CD4-positive, alpha-beta T cell treated with Interleukin-17A for 1 hour (primary cell): ENCODE measurements at places on chromosomes 13 and 19.

DNA sequence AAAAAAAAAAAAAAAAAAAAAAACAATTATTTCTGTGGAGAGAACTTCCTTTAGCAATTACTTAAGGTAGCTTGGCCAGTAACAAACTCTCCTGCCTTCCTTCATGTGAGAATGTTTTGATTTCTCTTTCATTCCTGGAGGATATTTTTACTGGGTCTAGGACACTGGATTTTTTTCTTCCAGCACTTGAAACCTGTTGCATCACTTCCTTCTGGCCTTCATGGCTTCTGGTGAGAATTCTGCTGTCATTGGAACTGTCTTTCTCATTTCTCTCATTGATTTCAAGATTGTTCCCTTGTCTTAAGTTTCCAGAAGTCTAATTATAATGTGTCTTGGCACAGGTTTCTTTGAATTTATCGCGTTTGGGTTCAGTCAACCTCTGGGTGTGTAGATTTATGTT, 19.3 kb upstream of the RAB20 start:
- DNase-seq: no peak

GRCh38 chr19:282501-282900, 8.7 kb downstream of the PLPP2 start:
- DNase-seq: no peak

GRCh38 chr13:86810361-86810760, 860.8 kb upstream of the SLITRK5 start:
- no peak for DNase-seq

DNA sequence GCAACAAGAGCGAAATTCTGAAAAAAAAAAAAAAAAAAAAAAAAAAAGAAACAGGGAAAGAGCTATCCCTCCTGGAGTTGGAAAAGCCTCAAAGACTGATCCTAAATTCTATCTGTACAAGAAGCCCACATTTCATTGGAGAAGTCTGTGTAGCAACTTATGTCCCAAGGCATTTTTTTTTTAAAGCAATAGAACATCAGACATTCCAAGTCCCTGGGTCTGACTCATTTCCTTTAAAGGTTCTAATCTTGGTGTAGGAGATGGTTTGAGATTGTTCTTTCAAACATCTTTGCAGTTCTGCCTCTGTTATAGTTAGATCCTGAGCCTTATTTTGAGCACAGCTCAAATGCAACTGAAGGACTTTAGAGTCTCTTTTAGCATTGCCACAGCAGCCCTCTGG, 706.5 kb upstream of the MIR17HG start:
- DNase-seq: no peak

- no peak for DNase-seq
Measured at GRCh38 chr13:42808341-42808940, 27.1 kb downstream of the FAM216B start.

DNA sequence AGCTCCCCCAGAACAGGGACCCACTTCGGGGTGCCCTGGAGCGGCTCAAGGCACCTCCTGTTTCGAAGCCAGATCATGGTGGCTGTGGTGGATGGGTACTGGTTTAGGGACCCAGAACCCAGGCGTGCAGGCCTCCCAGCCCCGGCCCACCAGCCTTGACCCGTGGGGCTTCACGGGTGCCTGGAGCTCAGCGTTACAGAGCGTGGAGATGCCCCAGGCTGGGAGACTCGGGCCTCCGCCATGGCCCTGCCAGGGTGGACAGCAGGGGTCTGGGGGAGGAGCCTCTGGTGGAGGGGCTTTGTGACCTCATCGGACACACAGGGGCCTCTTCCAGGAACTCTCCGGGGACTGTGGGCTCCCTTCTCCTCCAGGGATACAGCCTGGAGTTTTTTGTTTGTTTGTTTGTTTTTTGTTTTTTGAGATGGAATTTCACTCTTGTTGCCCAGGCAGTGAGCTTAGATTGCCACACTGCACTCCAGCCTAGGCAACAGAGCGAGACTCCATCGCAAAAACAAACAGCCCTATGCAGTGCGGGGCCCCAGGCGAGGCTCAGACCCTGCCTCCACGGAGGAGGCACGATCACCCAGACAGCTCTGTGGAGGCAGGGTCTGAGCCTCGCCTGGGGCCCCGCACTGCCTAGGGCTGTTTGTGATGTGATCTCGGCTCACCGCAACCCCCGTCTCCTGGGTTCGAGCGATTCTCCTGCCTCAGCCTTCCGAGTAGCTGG, at the start of gene GARIN5B:
Gene GARIN5B, minus strand, starts transcription at position 271 of the 727 bp plus-strand sequence. Its CDS starts 194 bp downstream, at position 77.
- DNase-seq: no peak

- DNase-seq: peak; percentile 58
Measured at GRCh38 chr19:2478278-2478755, 2.4 kb downstream of the GADD45B start.

DNA sequence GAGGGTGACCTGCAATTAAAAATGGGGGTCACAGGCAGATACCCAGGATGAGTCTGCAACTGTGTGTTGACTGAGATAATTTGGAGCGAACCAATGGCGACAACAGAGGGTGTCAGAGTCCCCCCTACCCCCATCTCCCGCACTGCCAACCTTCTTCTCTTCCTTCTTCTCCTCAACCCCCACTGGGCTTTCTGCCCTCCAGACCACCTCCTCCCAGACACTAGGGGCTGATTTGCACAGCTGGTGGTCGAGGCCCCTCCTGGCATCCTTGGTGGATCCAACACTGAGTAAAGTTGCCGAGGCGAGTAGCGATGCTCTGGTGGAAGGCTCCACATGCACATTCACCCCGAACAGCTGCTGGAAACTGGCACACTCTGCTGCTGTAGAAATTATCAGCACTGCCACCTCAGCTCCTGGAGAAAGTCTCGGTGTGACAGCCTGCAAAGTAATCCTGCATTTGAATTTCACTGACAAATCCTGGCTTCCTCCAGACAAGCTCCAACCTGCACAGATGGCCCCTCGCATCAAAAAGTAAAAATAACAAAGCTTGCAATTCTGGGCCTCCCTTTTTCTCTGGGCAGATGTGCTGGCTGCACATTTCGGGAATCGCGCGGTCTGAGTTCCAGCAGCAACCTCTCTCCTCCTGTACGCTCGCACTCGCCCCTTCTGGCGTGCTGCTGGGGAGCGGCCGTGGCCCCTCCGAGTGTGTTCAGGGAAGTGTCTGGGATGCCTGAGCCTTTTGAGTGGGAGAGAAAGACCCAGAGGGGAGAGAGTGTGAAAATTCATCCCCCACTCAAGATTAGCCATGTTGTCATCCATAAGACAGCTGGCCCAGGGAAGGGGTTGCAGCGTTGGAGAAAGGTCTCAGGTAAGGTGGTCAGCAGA, 28.5 kb downstream of the CCNE1 start:
- DNase-seq: no peak

GRCh38 chr13:102089177-102089576, 312.7 kb downstream of the FGF14 start:
- DNase-seq: no peak

DNA sequence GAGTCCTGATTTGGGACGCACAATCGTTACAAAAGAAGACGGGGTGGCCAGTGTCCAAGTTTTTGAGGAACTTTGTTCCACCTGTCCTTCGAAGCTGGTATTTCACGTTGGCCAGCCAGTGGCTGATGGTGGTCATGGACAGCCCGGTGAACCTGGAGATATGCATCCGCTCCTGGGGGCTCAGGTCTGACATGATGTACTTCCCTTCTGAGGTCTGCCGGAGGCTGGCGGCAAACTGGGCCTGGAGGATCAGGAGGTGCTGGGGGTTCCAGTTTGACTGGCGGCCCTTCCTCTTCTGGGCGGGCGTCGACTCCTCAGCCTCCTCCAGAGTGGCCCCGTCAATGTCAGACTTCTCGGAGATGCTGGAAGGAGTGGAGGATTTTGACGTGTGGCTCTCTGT, 72.4 kb downstream of the TSHZ3 start:
- no peak for DNase-seq

GRCh38 chr13:100506600-100507422, 81.8 kb downstream of the GGACT start:
- DNase-seq: peak; percentile 29

DNA sequence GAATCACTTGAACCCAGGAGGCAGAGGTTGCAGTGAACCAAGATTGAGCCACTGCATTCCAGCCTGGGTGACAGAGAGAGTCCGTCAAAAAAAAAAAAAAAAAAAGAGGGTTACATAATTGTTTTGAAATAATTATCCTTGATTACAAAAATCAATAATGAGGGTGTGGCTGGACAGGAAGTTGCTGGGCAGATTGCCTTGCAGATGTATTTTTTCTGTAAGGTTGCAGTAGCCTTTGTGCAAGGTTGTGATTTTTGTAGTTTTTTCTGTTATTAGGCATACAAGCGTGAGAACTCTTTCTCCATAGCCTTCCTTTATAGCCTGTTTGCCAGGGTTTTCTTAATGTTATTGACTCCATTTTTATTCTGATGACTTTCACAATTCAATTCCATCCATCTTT, 40.7 kb upstream of the SIN3B start:
- DNase-seq: no peak

DNA sequence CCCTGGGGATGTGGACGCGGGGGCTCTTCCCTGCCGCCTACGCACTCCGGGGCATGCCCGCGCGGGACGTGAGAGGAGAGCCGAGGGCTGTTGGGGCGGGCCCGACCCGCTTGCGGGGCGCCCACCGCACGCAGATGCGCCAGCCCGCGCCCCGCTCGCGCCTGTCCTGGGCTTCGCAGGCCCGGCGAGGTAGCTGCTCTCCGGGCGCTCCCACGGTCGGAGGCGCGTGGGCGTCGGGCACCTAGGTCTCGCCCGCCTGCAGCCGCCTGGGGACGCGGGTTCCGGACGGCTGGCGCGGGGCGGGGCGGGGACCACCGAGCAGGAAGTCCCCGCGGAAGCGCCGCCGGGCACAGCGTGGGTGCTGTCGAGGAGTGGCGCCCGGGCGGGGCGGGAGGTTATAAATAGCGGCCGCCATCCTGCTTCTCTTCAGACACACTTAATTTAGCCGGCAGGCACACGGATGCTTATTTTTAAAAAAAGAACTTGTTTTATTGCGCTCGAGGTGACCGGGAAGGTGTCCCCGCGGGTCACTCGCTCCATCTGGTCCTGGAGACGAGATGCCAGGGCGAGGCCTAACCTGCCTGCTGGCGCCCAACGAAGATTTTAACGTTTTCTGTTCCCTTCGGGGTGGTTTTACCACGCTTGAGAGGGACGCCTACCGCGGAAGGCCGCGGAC, 561 bp upstream of the GJA3 start:
- peak; percentile 59 for DNase-seq

GRCh38 chr19:17902701-17903100, 30.1 kb upstream of the CCDC124 start:
- no peak for DNase-seq

GRCh38 chr13:21243045-21243897, 66.8 kb downstream of the MRPL57 start:
- no peak for DNase-seq

GRCh38 chr19:29429581-29429980, 96.2 kb upstream of the VSTM2B start:
- DNase-seq: no peak

GRCh38 chr13:20616059-20616797, 49.3 kb downstream of the IFT88 start:
- DNase-seq: no peak

DNA sequence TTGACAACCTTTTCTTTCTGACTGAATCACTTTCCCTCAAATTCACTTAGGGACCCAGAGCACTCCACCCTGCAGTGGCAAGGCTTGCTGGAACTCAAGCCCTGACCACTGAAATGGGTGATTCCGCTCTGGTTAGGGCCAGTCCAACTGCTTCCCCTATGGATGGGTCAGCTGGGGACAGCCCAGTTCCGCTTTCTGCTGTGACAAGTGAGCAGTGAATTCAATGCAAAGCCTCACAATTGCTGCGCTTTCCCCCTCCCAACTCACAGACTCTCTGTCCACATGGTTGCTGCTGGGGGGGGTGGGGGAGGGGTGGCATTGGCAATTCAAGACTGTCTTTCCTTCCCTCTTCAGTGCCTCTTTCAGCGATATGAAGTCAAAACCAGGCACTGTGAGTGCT, 18.7 kb downstream of the CD70 start:
- no peak for DNase-seq

DNA sequence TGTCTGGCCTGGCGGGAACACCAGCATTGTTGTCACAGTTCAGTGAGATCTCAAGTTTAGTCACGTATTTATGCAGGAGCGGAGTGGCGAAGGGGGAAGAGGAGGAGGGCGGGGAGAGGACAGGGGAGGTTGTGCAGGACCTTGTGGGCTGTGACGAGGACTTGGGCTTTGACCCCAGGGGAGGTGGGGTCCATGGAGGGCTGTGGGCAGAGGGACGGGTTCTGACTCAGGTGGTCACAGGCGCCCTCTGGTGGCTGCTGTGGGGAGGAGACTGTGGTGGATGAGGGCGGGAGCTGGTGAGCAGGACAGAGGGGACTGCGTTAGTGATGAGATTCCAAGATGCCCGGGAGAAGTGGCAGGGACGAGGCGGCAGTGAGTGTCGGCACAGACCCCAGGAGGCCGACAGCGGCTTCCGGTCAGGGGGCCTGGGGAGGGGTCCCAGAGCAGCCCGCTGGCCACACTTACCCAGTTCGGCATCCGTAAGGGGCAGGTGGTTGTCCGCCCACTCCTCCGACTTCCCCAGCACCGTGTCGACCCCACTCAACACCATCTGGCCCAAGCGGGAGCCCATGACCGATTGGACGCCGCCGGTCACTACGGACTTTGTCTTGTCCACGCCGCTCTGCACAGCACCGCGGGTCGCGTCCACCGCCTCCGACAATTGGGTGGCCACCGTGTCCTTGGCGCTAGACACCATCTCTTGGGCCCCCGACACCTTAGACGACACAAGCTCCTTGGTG, 15.7 kb downstream of the PLIN3 start:
- peak; percentile 78 for DNase-seq

GRCh38 chr13:21176982-21177284, 475 bp downstream of the MRPL57 start:
- DNase-seq: no peak

DNA sequence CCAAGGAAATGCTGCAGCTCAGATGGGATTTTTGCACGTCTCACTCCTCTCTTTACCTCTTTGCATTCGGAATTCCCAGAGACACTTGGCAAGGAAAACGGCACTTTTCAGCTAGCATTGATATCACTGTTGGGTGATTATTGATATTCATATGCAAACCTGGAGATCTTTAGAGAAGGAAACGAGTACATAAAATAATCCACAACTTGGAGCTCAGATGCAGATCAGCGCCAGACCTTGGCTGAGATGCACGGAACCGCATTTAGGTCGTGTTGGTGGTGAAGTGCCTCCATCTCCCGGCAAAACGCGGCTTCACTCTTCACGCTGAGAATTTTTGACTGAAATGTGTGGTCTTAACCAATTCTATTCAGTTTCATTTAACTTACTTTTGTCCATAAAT, 77.2 kb upstream of the ARHGEF7 start:
- no peak for DNase-seq

DNA sequence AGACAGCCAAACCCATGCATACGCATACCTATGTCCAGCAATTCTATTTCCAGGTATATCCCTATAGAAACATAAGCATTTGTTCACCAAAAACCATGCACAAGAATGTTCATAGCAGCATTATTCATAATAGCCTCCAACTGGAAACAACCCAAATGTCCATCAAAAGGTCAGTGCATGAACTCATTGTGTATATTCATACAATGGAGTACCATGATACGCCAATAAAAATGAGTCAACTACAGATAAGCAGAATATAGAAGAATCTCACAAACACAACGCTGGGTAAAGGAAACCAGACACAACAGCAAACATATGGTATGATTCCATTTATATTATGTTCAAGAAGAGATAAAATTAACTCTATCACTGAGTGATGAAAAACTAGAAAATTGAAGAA, 23.8 kb downstream of the DEDD2 start:
- DNase-seq: no peak

GRCh38 chr19:40614622-40615411, 13.6 kb downstream of the LTBP4 start:
- peak; percentile 87 for DNase-seq
